ENCODE measurements at places on chromosomes 4 and X.

GRCh38 chr4:140037353-140038030 is 116.5 kb downstream of the MAML3 start:
- no peak for DNase-seq

DNA sequence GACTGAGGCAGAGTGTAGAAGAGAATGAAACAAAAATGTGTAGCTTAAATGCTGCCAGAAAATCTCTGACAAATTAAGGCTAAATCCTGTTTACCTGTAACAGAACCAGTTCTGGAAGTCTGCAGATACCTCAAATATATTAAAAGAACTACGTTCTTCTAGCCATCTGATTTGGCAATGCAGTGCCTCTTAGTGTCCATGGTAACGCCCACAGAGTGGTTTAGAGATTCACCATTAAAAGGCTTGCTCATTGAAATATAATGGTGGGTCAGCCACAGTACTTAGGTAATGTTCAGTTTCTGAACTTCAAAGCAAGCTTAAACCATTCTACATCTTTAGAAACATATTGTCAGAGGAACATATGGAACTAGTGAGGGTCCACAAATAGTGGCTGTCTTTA is 23.2 kb upstream of the LUZP4 start:
- no peak for DNase-seq

DNA sequence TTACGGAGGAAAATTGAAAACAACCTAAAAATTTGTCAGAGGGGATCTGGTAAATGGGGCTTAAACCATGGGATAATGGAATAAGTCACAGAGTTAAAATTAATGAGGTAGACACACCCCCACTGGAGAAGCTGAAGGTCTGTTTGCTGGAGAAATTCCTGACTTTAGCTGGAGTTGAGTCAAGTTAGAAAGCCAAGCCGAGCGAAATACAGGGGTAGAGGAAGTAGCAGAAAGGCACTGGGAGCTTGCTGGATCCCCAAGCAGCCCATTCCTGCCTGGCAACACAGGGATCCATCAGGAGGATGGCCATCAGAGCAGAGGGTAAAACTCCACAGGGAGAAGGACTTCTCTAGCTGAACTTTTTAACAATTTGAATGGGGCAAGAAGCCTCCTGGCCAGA is 163.8 kb downstream of the ATRX start:
- DNase-seq: no peak

DNA sequence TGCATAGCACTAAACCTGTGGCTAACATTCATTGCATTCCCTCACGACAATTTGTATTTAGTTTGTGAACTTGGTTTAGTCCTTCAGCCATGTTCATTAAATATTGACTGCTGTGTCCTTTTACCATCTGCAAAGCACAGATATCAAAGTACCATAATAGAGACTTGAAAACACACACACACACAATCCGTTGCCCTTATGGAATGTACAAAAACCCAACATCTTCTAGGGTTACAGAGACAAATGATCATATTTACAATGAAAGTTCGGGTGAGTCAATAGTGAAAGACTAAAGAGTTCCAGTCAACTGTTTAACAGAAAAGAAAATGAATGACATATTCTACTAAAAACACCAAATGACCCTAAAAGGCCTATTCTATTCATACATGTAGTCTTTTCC is 50.8 kb upstream of the TXK start:
- DNase-seq: no peak

DNA sequence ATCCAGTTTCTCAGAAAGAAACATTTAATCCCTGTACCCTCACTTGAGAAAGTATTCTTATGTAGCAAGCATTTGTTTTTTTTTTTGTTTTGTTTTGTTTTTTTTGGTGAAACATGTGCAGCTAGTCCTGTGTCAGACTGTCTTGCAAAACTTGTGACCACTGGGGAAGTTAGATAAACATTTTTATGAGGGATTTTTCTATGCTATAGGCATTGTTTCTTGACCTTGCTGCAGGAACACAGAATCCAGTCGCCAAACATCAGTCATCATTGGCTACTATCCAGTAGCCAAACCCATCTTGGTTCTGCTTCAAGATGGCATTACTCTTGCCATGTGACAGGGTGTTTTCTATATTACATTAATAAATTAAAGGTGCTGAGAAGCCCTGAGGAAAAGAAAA is 7.7 kb upstream of the MAPK10 start:
- DNase-seq: no peak

GRCh38 chr4:116953947-116954346 is 131.4 kb downstream of the TRAM1L1 start:
- no peak for DNase-seq

DNA sequence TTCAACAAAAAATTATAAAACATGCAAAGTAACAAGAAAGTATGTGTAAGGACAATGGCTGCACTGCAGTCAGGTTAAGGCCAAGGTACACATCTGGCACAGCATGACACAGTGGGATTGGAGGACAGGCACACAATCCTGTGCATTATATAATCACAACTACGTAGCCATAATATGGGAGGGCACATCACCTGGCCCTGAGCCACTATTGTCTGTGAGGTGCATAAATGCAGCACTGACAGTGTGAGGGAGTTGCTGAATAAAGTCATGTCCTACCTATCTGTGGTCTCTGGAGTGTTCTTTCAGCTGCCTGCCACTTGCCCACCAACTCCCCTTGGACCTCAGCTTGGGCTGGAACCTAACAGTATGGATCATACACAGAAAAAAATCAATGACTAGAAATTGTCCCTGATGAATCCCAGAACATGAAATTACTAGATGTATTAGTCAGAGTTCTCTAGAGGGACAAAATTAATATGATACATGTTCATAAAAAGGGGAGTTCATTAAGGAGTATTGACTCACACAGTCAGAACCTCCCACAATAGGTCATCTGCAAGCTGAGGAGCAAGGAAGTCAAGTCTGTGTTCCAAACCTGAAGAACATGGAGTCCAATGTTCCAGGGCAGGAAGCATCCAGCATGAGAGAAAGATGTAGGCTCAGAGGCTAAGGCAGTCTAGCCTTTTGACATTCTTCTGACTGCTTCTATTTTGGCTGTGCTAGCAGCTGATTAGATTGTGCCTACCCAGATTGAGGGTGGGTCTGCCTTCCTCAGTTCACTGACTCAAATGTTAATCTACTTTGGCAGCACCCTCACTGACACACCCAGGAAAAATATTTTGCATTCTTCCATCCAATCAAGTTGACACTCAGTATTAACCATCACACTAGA is 46.4 kb upstream of the KCTD8 start:
- DNase-seq: no peak

DNA sequence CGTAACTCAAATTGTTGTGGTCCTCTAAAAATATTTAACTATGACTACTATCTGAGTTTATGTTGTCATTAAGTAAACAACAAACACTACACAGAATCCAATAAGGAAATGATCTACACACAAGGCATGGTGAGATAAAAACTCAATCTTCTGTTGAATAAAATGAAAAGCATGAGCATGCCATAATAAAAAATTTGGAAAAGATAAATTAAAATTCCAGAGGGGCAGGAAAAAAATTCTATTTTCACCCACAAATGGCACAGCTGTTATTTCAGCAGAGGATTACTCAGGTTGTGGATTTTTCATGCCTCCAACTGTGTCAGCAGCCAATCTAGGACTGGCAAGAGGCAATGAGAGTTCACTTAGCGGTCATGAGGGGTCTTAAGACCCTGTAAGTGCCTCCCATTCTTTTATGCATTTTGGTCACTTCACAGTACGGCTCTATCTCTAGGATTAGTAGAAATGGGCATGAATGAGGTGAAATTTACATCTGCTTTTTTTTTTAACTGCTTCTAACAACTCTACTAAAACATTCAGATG is 639.8 kb upstream of the DIPK2B start:
- DNase-seq: no peak

GRCh38 chr4:79848329-79848728 is 224.7 kb downstream of the ANTXR2 start:
- no peak for DNase-seq

DNA sequence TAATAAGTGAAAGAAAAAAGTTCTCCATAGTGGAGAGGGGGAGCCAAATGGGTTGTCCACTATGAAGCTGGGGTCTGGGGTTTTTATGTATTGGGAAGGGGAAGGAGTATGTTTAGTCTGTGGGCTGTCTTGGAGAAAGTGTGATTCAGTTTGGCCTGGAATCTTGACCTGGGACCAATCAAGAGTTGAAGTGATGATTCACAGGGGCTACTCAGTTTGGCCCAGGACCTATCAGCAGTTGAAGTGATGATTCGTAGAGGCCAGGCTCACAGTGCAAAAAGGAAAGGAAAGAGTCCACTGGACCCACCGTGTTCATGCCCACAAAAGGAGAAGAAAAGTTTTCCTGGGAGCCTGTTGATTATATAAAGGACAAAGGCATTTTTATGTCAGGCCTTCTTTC is 47.3 kb upstream of the RAB9B start:
- DNase-seq: no peak

DNA sequence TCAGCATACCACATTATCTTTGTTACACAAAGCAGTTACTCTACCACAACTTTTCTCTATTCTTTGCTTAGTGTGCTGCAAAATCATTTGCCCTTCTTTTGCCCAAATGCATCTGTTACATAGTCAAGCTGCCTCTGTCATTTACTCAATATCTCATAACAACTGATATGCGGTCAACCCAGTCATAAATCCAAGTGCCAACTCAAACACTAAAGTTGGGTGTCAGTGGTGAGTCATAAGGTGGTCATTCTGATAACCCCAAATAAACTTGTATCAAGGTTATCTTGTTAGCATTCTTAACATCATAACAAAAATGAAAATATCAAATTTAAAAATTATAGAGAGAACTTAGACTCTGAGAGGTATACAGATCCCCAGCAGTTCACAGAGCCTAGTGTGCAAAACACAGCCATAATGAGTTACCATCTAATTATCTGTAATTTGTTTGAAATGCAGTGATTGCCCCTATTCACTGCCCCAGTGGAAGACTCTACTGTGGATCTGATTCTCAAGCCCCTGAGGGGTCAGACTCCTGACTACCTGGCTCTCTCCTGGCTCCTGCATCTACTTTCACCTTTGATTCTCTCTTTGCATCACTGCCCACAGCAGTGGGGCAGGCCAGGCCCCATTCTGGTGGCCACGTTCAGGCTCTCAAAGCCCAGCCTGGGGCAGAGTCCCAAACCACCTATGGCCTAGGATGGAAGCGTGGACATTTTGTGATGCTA is 29.2 kb downstream of the TBC1D9 start:
- no peak for DNase-seq

DNA sequence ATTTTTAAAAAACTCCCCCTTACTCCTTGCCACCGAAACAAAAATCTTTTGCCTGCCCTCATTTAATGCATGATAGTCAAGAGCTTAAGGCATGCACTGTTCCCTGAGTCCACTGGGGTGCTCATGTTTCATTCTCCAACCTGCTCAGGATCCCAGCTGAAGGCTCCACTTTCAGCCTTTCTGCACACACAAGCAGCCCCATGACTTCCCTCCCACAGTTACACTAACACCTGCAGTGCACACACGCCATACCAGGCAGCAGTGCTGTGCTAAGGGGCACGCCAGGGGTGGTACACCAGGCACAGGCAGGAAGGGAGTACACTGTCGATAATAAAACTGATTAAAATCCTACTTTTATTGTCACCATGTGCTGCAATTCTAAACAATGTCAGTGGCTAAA is 385.2 kb downstream of the BMPR1B start:
- no peak for DNase-seq

DNA sequence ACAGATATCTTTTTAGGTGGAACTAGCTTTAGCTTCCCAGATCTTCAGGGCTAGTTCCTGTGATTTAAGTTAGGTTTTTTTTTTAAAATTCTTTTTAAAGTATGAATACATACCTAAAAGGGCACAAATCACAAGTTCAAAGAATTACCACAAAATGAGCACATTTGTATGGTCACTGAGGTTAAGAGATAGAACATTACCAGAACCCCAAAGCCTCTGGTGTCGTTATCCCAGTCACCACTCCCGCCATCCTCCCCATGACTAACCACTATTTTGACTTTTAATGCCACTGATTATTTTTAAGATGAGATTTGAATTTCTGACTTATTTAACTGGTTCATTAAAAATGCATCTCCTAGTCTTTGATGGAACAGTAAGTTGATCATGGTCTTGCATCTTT is 5.4 kb downstream of the PGK1 start:
- no peak for DNase-seq

DNA sequence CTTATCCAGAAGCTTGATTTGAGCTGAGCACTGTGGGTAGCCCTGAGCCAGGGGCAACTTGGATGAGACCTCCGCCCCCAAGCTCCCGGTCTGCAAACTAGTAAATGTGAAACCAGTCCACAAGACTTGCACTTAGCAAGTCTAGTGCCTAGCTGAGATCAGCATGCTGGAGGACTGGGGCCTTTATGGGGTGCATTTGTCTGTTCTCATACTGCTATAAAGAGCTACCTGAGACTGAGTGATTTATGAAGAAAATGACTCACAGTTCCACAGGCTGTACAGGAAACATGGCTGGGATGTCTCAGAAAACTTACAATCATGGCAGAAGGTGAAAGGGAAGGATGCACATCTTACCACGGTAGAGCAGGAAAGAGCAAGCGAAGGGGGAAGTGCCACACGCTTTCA is 42.1 kb upstream of the HOPX start:
- no peak for DNase-seq

DNA sequence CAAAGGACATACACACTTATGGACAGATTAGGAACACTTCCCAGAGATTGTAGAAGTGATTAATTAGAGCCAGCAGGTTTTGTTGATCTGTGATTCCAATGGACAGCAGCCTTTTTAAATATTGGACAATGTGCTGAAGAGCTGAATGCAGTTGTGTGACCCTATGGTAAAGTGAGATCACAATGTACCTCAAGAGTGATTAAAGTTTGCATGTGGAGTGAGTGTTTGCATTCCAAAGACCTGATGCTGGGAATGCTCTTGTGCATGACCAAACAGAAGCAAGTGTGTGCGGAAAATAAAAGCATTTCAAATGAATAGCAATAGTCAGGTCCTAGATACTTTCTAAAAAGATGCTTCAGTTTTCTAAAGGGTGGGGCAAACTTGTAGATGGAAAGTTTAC is 154.1 kb downstream of the BANK1 start:
- no peak for DNase-seq

DNA sequence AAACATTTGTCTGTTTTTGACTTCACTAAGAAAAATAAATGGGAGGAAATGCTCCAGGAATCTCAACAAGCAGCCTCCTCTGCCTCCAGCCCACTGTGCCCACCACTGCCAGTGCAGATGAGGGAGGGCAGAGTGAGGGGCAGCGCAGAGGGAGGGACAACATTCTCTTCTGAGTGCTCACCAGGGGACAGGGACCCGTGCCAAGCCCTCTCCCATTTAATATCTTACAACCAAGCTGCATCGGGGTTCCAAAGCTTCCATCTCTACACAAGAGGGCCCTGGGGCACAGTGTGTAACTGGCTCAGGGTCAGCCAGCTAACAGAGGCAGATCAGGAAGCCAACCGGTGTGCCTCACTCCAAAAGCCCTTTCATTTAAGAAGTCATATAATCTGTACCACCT is 120.4 kb downstream of the NSUN7 start:
- DNase-seq: no peak

- no peak for DNase-seq
Observed at GRCh38 chr4:1179089-1179441, 6.7 kb upstream of the SPON2 start.

DNA sequence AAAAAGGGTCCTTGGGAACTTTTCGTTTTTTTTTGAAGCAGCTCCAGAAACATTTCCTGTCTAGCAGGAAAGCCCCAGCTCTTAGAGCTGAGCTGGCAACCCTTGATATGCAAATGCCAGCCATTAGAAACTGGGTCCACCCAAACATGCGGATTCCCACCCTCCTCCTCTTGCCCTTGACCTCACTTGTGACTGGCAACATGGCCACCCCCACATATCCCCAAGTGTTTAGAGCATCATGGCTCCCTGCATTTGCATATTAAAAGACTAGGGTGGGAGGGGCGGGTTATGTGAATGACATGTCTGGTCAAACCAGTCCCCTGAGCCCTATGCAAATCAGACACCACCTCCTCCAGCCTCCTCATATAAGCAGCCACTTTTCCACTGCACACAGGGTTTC is 671.1 kb downstream of the FAT4 start:
- DNase-seq: no peak

Measured in substantia nigra (tissue), 51 donors.